ENCODE measurements at places on chromosomes 7 and 10. TPM values are rescaled to one million over a fixed set of nuclear protein-coding genes. Genes with fewer than 3 reads are reported as not detected.

SLC37A3 gene
- 47.1 TPM for total RNA-seq

ATG9B gene
- total RNA-seq = not detected

NXPH1 gene
- total RNA-seq = not detected

NPFFR1 gene
- total RNA-seq = 0.03 TPM

NKX2-3 gene
- 0.60 TPM for total RNA-seq

SNCG gene
- total RNA-seq = 123 TPM

- no peak for DNase-seq
Measured at GRCh38 chr7:140350056-140350455, 48.3 kb downstream of the SLC37A3 start.

DNA sequence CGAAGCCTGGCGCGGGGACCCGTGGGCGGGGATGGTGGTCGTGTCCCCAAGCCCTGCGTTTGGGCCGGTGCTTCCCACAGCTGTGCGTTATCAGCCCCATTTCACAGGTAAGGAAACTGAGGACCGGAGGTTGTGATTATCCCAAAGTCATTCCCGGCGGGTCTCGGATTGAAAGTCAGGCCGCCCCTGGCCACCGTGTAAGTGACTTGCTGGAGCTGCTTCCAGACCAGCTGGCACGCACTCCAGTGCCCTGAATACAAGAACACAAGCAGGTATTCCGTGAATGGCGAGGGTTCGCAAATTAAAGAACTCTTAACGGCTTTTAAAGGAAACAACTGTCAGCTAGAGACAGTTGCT, 675 bp upstream of the ATE1 start:
- DNase-seq = no peak

- no peak for DNase-seq
Measured at GRCh38 chr10:15814565-15814964, 45.7 kb downstream of the MINDY3 start.

- DNase-seq = no peak
Measured at GRCh38 chr10:110487411-110488331, 10.0 kb upstream of the DUSP5 start.

- no peak for DNase-seq
Measured at GRCh38 chr10:20287586-20287985, 471.4 kb downstream of the PLXDC2 start.

- DNase-seq = no peak
Measured at GRCh38 chr7:74324531-74325209, 35.5 kb downstream of the CLIP2 start.

- DNase-seq = no peak
Measured at GRCh38 chr7:102044641-102044983, 227.2 kb downstream of the CUX1 start.

DNA sequence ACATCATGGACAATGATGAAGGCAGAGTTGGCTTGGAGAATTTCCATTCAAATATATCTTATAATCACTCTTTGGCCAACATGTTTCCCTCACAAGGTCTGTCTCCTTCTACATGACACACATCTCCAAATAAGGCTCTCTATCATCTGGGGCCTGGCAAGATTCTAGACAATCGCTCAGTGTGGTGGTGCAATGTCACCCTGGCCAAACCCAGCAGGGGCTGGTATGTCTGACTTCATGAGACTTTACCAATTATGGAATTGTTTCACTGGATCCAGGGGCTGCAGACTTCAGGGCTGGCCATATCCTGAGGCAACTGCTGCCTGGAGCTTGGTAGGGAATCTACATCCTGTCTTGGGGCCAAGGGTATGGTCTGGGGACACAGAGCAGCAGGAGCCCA, 319.0 kb downstream of the PLXNA4 start:
- DNase-seq = peak; percentile 71

- no peak for DNase-seq
Measured at GRCh38 chr10:37467246-37467645, 341.8 kb downstream of the ANKRD30A start.

GRCh38 chr7:154620141-154620755, 382.7 kb downstream of the PAXIP1 start:
- DNase-seq = no peak

GRCh38 chr10:124225029-124225466, 131.7 kb upstream of the CHST15 start:
- no peak for DNase-seq

- DNase-seq = no peak
Measured at GRCh38 chr7:64504581-64505120, 58.2 kb downstream of the ZNF680 start.

DNA sequence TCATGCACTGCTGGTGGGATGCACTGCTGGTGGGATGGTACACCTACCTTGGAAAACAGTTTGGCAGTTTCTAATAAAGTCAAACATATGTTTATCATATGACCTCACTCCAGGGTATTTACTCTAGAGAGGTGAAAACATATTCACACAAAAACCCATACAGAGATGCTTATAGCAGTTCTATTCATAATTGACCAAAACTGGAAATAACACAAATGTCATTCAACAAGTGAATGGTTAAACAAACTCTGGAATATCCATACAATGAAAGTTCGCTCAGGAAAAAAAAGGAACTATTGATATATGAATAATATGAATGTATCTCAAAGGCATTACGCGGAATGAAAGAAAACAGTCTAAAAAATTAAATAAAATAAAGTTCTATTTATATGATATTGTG, 19.5 kb downstream of the CCDC71L start:
- no peak for DNase-seq

GRCh38 chr7:128962899-128963298, 25.2 kb downstream of the IRF5 start:
- DNase-seq = no peak

GRCh38 chr7:82395147-82395546, 48.4 kb downstream of the CACNA2D1 start:
- DNase-seq = no peak

GRCh38 chr10:75655791-75656451, 224.5 kb downstream of the LRMDA start:
- no peak for DNase-seq

GRCh38 chr7:137846549-137846826, 286 bp downstream of the DGKI start:
- no peak for DNase-seq

DNA sequence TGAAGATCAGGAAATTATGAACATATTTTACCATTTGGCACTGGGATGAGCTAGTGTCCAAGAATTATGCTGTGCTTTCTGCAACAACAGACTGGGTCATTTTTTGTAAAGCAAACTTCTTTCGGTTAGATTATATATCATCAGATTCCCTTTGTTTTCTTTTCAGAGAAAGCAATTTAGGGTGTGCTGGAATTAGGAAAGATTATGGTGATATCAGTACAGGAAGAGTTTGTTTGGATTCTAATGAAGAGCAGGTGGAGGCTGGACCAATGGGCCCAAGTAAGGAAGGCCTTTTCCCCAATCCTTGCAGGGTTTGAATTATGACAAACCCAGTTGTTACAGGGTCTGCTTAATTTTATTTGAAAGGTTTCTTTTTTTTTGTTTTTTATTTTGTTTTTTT, 1092.8 kb downstream of the KCNMA1 start:
- DNase-seq = no peak

DNA sequence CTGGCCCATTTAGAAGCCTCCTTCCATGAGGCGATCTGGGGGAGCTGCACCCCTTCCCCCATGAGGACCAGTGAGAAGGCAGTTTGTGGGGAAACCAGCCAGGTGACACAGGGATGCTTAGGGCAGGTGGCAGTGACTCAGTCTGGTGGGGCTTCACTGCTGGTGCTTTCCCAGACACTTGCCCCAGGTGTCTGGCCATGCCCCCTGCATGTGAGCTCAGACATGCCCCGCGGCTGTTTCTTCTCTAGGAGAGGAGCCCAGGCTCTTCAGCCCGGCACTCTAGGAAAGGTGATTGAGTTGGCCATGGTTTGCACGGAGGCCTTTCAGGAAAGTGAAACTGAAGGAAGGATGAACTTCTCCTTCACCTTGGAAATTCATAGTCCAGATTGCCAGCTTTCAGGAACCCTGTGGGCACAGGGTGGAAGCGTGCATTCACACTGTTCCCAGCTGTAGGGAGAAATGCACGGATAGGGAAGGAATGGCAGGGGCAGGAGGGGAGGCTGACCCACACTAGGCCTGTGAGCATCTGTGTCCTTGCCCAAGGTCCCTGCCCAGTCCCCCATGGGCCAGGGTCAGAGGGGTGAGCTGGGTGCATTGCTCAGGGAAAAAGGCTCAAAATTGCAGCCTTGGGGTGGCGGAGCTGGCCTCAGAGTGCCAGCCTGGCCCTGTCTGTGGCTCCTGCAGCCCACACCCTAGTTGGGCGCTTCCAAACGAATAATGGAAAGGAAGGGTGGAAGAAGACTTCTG, 359.1 kb downstream of the GLRX3 start:
- no peak for DNase-seq

- no peak for DNase-seq
Measured at GRCh38 chr7:73864981-73865711, 4.2 kb downstream of the TMEM270 start.

DNA sequence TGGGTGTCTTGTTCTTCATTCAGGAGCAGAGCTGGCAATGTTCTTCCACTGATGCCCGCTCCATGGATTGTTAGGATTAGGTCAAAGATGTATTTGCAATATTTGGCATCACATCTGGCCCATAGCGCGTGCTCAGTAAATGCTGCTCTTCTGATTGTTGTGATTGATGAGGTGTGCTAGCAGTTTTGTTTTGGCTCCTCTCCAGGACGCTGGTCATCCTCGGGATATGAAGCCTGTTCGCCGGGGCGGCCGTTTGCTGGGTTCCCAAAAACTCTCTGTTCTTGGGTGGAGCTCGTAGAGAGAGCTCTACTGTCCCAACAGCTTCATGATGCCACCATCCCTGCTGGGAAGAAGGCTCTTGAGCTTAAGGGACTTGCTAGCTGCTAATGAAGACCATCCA, 96.9 kb downstream of the XRCC2 start:
- DNase-seq = no peak

DNA sequence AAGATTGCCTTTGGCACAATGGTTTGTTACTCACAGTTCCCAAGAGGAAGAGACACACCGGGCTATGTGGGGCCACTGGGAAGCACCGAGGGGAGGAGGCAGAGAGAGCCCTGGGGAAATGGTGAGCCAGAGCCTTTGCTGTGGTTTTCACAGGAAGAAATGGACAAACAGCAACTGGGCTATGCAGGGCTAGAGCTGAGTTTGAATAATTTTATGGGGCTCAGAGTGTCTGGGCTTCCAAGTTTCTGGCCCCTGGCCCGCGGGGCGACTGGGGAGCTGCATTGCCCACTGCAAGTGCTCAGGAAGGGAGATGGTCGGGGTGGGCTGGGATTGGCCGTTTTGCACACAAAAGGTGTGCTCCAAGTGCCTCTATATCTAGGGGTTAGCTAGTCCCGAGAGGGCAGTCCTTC, 92.6 kb downstream of the CHST15 start:
- DNase-seq = no peak

- DNase-seq = no peak
Measured at GRCh38 chr10:22027364-22028238, 24.1 kb upstream of the DNAJC1 start.

- DNase-seq = no peak
Measured at GRCh38 chr7:131363719-131364118, 36.0 kb downstream of the MKLN1 start.

DNA sequence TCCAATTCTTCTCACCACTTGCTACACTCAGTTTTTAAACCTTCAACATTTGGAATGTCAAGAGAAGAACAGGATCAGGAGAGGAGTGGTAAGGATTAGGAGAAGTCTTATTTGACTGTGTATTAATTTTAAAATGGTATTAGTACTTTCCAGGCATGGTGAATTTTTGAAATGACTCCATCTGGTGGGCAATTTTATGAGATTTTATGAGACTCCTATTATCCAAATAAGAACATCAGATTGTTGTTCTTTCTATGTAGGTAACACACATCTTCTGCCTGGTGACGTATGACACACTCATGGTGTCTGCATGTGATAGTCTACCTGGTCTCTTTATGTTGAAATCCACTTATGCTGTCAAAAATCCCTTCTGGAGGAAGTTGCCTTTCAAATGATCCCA, 51.0 kb downstream of the SLC13A1 start:
- no peak for DNase-seq

DNA sequence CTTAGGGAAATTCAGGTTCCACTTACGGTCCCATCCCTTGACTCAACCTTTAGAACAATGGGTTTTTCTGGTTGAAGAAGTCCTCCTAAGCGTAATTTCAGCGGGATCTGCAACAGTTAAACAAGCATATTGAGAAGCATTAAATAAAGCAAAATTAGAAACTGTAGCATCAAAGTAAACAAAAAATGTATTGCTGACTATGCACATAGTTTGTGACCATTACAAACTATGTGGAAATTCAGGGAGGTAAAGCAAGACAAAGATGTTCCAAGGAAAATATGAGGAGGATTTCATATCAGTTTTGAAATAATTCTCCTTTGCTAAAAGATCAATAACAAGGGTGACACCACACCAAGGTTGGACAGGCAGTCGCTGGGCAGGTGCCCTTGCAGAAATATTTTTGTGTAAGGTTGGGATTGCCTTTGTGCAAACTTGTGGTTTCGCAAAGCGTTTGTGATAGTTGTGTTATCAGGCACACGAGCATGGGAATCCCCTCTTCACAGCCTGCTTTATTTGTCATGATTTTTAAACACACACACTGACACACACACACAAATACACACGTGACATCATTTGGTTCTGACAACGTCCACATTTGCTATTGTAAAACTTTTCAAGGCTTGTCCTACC, 5.4 kb upstream of the CYP3A5 start:
- DNase-seq = no peak

DNA sequence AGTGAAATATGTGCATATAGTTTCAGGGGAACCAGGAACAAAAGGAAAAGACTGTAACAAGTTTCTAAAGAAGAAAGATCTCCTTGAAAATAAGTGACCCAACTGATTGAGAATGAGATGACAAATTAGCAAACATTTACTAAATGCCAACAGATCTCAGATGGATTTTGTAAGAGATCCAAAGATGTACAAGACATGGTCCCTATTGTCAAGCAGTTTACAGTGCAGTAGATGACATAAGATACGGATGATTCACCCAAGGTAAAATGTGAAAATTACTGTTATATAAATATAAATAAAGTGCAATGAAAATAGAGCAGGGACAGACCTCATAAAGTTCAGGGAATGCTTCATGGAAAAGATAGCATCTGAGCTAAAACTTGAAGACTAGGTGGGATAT, 121.5 kb upstream of the FZD1 start:
- DNase-seq = no peak

DNA sequence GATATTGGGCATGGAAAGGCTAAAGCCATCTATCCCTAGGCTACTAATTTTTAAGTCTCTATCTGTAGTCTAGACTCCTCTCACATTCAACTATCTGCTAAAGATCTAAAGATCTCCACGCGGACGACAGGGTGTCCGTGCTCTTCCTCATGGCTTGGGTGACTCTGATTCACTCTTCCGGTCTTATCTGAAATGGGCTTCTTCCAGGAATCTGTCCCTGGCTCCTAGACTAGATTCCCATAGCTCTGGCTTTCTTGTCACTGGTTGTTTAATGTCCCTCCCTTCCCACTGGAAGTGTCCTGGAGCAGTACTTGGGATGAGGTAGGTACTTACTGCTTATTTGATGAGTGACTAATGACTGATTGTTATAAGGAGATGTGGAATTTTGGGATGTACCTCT, 62.0 kb upstream of the PODXL start:
- DNase-seq = no peak

- DNase-seq = no peak
Measured at GRCh38 chr10:121633056-121633455, 34.8 kb upstream of the FGFR2 start.
